ENCODE measurements at places on chromosomes 7 and 10.

- DNase-seq: no peak
Observed at GRCh38 chr10:80188713-80189112, 16.6 kb downstream of the ANXA11 start.

DNA sequence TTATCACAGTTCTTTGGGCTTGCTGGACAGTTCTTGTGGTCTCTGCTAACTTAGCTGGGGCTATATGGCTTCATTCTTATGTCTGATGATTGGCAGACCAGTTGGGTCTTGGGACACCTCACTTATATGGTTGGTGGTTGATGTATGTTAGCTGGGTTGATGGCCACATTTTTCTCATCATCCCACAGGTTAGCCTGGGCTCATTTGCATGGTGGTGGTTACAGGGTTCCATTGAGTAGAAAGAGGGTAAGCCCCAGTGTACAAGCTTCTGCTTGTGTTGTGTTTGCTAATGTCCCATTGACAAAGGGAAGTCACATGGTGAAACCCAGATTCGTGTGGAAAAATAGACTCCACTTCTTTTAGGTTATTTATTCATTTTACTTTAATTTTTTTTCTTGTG lies 40.6 kb downstream of the TMEM60 start:
- DNase-seq: no peak

DNA sequence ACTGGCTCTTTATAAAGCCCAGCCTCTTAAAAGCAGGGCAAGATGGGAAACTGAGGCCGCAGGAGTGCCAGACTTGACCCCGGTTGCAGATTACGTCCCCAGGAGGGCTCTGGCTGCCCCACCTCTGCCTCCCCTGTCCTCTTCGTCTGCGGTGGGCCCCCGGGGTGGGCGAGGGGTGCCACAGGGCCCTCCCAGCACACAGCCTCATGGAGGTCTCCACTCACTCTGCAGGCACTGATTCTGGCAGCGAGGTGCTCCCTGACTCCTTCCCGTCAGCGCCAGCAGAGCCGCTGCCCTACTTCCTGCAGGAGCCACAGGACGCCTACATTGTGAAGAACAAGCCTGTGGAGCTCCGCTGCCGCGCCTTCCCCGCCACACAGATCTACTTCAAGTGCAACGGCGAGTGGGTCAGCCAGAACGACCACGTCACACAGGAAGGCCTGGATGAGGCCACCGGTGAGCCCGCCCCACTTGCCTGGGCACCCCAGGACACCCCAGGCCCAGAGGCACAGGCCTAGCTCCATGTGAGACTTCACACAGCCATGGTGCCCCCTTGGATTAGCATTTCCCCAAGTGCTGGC lies 39.4 kb upstream of the SLC29A3 start:
- DNase-seq: no peak

DNA sequence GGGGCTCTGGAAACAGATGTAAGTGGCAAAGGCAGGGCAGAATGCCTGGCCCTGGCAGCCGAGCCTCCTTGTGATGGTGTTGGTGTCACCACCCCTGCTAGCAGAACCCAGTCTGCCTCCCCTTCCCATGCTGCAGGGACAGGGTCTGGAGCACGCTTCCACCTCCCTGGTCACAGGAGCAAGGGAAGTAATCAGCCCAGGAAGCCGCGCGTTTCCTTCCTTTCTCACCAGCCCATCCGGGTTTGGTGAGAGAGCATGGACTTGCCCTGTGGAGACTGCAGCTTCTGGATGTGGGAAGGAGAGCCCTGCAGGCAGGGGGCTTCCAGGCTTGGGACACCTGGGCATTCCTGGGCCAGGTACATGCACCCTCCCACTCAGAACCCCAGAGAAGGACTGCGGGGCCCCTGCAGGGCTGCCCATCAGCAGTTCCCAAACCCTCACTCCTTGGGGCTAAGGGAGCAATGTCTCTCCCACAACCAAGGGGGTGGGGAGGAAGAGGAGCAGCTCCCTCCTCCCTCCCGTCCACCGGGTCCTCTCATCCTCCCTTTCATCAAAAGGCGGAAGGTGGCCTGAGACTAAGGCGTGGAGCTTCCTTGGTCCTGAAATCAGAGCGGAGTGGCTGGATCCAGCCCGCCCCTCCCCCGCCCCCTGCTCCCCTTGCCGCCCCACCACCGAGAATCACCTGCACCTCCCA lies 1.8 kb downstream of the MMRN2 start:
- DNase-seq: no peak

- no peak for DNase-seq
Observed at GRCh38 chr7:33814936-33815335, 90.4 kb upstream of the BMPER start.

Measured in activated CD4-positive, alpha-beta T cell treated with anti-CD3 and anti-CD28 coated beads, Interleukin-2, amount 50 U/mL, for 48 hours (primary cell).